ENCODE measurements at places on chromosomes 13 and 19.
A peak's percentile ranks its signal among the peaks of the same experiment; 100 is the strongest.

DNA sequence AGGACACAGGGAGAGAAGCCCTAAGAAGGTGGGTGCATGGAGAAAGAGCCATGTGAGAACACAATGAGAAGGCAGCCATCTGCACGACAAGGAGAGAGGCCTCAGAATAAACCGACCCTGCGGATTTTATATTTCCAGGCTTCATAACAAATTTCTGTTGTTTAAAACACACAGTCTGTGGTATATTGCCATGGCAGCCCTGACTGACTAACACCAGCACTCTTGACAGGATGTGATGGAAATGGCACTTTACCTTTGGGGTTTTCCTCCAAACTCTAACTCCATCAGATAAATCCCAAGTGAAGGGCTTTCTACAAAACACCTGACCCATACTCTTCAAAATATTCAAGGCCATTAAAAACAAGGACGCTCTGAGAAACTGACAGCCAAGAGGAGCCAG, 13.2 kb upstream of the MED4 start:
- DNase-seq, result no peak

GRCh38 chr19:1970003-1970805, 29.2 kb downstream of the CSNK1G2 start:
- DNase-seq, result no peak

- DNase-seq, result no peak
Observed at GRCh38 chr13:43167731-43168130, 144.3 kb downstream of the DNAJC15 start.

DNA sequence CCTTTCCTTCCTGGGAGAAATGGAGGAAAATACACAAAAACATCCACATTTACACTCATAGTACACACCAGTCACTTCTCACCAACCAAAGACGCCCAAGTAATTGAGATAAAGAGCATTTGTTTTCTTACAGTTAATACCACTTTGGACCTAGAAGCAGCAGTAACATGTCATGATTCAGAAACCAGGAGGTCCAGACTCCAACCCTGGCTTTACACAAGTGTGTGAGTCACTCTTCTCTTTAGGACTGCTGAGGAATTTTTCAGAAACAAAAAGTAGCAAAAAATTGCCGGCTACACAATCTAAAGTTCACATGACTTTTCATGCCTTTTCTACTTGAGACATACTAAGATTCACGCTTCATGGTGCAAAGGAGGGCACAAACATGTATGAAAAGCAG, 42.1 kb downstream of the TUBGCP3 start:
- DNase-seq, result no peak

GRCh38 chr13:33798023-33798422, 19.9 kb upstream of the RFC3 start:
- no peak for DNase-seq

- no peak for DNase-seq
Observed at GRCh38 chr19:15180451-15181390, 20.1 kb downstream of the NOTCH3 start.

GRCh38 chr19:35883882-35884281, 15.5 kb downstream of the APLP1 start:
- no peak for DNase-seq

DNA sequence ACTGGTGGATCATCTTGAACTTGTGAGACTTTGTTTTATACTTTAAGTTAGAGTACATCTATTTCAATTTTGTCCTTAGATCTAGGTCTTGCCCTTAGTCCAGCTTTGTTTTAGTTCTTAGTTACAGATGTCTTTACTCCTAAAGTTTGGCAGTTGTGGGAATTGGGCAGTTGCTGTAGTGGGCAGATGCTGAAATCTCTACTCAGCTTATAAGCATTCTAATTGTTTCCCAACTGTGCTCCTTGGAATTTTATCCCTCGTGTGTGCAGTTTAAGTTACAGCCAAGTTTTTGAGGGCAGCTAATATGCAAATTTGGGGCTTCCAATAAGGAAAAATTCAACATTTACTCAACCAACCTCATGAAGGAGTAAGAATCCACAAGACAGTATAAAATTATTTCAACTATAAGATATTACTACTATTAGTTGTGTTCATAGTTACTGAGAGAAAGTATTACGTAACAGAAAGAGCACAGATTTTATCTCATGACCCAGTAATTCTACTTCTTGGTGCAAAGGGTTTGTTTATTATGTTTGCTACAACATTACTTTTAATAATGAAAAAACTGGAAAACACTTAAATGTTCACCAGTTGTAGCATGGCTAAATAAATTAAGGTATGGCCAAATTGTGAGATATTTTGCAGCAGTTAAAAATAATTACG, 32.9 kb downstream of the CCDC122 start:
- no peak for DNase-seq

GRCh38 chr19:15379999-15380647, 536 bp upstream of the AKAP8 start:
- peak; percentile 74 for DNase-seq

GRCh38 chr19:17767559-17767958, 16.3 kb downstream of the FCHO1 start:
- no peak for DNase-seq

- DNase-seq, result no peak
Observed at GRCh38 chr13:106343836-106344235, 191.6 kb downstream of the EFNB2 start.

DNA sequence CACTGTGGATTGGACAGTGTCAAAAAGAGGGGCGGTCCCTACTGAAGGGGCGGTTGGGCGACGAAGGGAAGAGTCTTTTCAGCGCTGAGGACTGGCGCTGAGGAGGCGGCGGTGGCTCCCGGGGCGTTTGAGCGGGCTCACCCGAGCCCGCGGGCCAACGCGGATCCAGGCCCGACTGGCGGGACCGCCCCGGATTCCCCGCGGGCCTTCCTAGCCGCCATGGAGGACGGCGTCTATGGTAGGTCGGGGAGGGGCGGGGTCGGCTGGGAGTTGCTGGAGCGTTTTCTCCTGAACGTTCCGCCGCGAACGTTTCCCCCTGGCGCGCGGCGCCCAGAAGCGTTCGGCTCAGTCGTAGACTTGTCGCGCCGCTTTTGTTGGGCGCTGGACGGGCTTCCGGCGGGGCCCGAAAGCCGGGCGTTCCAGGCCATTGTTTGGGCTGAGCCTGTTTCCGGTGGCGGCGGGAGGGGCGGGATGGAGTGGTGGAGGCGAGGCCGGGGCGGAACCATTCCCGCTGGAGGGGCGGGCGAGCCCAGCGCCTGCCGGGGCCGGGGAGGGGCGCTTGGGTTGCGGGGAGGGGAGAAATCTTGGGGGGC, at the start of gene CYTH2:
TSS of gene CYTH2 (plus strand) at position 81 of the 593 bp plus-strand sequence. CDS start at position 220, 139 bp downstream.
- peak; percentile 65 for DNase-seq

GRCh38 chr13:32905063-32905863, 111.0 kb upstream of the KL start:
- peak; percentile 39 for DNase-seq

Data from MM.1S (cell line).